ACHN (cell line): ENCODE measurements at places on chromosomes 3 and 15.

DNA sequence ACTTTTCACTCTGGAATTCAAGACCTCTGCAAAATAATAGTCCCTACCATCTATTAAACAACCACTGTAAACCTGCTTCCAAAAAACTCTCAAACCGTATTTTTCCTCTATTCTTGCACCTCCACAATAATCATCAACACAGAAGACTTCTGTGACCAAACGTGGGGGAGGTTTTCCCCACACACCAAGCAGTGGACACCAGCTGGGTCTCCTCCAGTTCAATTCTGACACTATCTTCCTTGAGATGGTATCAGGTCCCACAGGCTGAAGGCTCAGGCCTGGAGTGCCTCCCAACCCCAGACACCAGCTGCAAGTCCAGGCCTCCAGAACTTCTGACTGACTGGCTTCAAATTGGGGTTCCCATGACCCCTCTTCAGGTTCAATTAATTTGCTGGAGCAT lies 89.6 kb upstream of the RAP2B start:
- DNase-seq: no peak

- DNase-seq: no peak
These were observed 136.2 kb downstream of the CHST2 start for GRCh38 chr3:143255739-143256138.

- no peak for DNase-seq
These were observed 7.1 kb downstream of the MINAR1 start for GRCh38 chr15:79439236-79439635.

DNA sequence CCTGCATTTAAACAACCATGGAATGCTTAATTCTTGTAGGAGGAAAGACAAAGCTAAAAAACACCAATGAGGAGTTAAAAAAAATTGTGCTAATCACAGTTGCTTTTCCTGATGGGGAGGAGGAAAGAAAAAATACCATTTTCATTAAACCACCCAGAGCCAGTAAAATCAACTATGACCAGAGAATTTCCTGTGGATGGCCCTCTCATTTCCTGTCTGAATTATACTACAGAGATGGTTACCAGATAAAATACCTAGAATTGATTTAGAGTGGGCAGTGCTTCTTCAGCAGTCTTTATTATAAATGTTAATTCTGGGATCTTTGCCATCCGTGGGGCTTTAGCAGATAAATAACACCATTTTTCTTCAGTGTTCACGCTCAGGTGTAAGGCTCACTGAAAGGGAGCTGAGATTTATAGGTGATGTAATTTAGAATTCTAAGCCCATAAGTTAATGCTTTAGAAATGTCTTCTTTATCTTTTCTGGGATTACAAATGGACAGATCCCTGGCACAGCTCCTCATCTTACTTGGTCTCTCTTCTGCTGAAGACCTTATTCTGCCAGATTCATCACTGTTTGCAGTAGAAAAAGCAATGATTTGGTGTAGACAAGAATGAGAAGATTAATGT lies 37.9 kb downstream of the RETNLB start:
- DNase-seq: no peak

- no peak for DNase-seq
These were observed 34.5 kb downstream of the POMGNT2 start for GRCh38 chr3:43071313-43071893.

GRCh38 chr3:23217872-23218554 lies 14.9 kb downstream of the UBE2E2 start:
- peak; percentile 54 for DNase-seq

- no peak for DNase-seq
These were observed 32.2 kb upstream of the FEZF2 start for GRCh38 chr3:62405566-62405965.

DNA sequence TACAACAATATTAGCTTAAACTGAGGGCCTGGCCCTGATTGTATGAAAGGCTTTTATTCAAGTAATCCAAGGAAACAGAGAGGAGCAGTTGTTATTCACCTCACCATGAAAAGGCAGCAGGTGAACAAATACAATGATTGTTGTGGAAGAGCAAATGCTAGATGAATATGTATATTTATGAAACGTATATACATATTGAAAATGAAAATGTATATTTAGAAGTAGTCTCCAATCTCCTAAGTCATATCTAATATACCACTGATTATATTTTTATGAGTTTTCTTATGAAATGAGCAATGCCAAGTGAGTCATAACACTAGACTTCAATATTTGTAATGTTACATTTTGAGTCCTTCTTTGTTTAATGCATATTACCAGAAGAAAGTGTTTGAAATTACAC lies 116.2 kb upstream of the KCNMB2 start:
- no peak for DNase-seq

- no peak for DNase-seq
These were observed 34.1 kb downstream of the ADAM10 start for GRCh38 chr15:58715266-58715917.

DNA sequence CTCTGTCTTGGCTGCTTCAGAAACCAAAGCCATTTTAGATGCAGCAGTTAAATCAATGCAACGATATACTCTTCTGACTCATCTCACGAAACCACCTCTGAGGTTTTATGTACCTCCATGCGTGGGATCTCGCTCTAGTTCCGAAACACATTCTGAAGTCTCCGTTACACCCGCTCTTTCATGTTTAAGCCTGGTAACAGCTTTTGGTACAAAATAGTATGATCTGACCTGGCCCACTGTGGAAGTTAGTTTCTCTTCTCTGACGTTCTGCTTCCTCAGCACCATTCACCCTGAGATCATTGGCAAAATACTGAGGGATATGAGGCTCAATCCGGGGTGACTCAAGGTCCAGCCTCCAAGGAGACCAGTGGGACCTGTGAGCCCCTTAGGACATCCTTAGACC lies 121.9 kb downstream of the TMEM266 start:
- DNase-seq: no peak

GRCh38 chr3:46405301-46406019 lies 1.4 kb downstream of the CCR5AS start:
- no peak for DNase-seq

DNA sequence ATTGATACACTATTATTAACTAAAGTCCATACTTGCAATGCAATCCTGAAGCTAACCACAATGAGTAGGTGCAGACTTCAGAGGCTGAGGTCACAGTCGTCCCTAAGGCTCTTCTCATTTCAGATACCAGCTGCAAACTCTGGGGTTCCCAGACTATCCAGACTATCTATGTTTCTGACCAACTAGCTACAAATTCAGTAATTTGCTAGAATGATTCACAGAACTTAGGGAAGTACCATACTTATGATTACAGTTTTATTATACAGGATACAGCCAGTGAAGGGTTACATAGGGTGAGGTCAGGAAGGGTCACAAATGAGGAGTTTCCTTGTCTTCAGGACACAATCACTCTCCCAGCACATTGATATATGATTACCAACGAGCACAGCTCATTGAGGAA lies 36.5 kb downstream of the PPM1L start:
- no peak for DNase-seq

DNA sequence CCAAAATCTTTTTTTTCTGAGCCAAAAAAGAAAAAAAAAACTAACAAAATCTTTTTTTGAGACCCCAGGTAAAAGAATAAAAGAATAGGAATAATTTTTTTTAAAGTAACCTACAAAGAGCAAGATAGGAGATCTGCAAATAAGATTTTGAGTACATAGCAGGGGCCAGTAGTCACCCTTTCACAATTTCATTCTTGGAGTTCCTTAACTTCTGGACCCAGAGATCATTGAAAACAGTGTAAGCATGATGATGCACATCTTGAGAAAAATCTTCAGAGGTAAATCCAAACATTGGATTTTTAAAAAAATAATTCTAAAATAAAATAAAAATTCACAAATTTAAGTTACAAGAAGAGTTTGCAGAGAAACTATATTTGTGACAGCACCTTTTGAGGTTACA lies 18.8 kb downstream of the TFRC start:
- no peak for DNase-seq

DNA sequence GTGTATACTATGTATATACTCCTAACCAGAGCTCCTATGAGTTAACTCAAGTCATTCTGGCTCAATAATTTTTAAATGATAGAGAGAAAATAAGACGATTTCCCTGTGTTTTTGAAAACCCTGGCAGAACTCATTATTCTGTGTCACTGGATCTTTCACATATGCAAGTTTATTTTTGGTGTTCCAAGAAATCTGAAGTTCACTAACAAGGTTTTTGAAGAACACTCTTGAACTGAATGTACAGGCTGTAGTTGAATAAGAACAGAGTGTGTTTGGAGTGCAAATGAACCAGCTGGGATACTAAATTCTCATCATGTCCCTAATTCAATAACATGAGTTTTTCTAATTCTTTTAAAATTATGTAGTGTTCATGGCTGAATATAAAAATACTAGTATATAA lies 466.9 kb upstream of the SUCLG2 start:
- DNase-seq: no peak

GRCh38 chr15:41930221-41930866 lies 36.5 kb upstream of the SPTBN5 start:
- DNase-seq: peak; percentile 89

GRCh38 chr3:173096994-173097785 lies 43.8 kb downstream of the SPATA16 start:
- DNase-seq: no peak

- no peak for DNase-seq
These were observed 73.1 kb upstream of the TERB2 start for GRCh38 chr15:44883199-44883877.

DNA sequence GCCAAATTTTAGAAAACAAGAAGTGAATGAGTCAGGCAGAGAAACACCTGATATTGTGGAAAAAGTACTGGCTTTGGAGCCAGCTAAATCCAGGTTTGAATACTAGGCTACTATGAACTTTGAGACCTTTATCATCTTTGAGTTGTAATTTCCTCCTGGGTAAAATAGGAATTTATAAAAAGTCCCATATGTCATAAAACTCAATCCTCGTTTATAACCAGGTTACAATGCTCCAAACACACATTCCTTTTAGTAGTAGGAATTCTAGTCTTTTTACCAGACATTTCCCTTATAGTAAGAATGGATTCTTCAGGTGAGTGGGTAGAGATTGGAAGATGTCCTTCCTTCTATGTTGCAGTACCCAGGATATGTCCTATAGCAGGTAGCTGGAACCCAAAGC lies 16.7 kb upstream of the DPH6 start:
- no peak for DNase-seq

DNA sequence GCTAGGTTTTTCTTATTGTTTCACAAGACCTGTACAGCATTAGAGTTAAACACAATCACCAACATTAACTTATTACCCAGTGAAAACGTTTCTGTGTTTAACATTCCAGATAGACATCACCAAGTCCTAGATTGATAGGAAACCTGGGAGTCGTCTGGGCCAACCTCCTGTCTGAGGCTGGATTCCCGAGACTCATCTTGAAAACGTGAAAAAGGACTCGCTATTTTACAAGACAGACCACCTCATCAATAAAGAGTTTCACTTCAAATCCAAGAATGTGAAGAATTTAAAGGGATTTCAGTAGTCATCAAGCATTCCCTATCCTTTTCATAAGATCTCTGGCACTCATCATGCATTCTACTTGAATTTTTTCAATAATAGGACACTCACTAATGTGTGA lies 626.6 kb downstream of the MCTP2 start:
- no peak for DNase-seq

DNA sequence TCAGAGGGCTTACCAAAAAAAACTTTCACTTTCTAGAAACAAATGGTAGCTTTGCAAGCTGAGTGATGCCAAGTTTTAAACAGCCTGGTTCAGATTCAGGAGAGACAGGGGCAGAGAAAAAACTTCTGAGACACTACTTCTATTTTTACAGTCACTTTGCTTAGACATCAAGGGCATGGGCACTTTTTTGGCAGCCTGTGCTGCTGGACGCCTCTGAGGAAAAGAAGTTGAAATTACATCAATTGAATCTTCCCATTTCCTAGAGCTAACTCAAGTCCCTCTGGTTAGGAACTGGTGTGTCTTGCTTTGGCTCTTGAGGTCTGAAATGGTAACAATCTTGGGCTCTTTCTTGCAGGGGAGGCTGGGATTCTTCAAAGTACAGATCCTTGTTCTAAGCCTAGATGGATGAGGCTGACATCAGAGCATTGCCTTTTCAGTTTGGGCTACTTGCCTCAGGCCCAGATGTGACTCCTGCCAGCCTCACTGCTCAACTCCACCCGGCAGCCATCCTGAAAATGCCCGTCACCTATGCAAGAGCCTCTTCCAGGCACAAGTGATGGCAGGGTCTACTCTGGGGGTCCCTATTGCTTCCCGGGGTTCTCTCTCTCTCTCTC lies 357.5 kb downstream of the FOXP1 start:
- no peak for DNase-seq

GRCh38 chr3:24042174-24043059 lies 97.3 kb downstream of the NR1D2 start:
- no peak for DNase-seq

- DNase-seq: no peak
These were observed 10.4 kb upstream of the MME start for GRCh38 chr3:155069729-155070128.

DNA sequence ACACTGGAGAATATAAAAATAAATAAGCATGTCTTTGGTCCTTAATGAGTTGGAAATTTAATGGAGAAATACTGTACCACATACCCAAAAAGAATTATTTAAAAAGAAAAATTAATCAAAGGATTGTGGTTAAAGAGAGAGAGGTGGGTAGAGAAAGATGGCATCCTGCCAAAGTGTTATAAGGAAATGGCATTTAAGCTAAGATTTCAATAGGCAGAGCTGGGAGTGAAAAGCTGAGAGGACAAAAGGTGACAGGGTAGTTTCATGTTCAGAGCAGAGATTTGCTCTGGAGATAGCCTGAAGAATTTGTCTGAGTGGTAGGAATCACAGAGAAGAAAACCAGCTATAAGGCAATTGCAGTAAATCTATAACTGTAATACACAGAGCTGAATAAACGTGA lies 181.0 kb downstream of the SI start:
- no peak for DNase-seq

- no peak for DNase-seq
These were observed 178.1 kb upstream of the TSC22D2 start for GRCh38 chr3:150230037-150230436.

- peak; percentile 54 for DNase-seq
These were observed 748 bp downstream of the CCNL1 start for GRCh38 chr3:157159037-157159761.

- DNase-seq: no peak
These were observed 1.5 kb downstream of the EAF2 start for GRCh38 chr3:121836481-121836880.

- no peak for DNase-seq
These were observed 43.3 kb downstream of the ZNF609 start for GRCh38 chr15:64503640-64504039.
